ENCODE measurements at places on chromosomes 2 and 18.

DNA sequence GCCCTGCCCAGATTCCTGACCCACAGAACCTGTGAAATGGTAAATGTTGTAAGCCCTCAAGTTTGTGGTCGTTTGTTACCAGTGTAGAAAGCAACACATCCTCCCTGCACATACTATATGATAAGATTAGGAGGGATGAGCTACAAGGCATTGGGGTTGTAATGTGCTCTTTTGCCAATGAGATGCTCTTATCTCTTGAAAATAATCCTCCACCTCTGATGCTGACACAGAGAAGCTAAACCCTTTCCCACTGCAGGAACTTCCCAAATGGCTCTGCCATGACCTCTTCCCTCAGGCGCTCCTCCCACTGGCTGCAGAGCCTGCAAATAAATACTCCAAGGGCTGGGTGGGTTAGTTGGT lies 23.5 kb downstream of the CDC42EP3 start:
- no peaks in the 10 kb centered on the region for H3K27me3 ChIP-seq
- no peak overlapping the region for H3K4me3 ChIP-seq
- H3K27ac ChIP-seq, result peak overlapping the region; percentile 52
- no peak for DNase-seq
- H3K4me1 ChIP-seq, result peaks cover 9% of the 10 kb centered on the region

- H3K36me3 ChIP-seq, result no peaks in the 10 kb centered on the region
- no peaks in the 10 kb centered on the region for H3K27me3 ChIP-seq
- peaks cover 40% of the 10 kb centered on the region for H3K4me1 ChIP-seq
These were observed 231.6 kb upstream of the SMAD2 start for GRCh38 chr18:48161911-48162698.

DNA sequence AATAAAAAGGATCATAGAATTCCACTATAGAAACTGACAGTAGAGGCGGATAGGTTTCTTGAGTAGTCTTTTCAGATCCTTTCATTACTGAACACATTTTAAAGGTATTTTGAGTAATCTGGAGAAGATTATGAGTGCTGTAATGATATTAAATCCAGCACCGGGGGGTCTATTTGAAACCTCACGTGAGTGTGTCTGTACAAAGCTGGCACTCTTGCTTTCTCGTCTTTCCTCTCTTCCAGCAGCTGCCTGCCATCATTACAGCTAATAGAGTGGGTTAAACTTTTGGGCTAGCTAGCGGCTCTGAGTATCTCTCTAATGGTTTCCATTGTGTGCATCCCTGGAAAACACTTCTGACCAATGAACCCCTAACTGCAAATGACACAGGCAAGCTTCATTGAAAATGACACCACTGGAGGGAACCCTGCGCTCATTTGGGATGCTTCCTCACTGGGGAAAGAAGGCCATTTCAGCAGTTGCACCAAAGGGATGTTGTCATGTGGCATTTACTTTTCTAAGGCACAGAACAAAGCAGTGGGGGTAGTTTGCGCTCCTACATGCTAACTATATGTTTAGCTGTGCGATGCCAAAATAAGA lies 101.0 kb downstream of the HRH4 start:
- no peaks in the 10 kb centered on the region for H3K36me3 ChIP-seq
- H3K4me1 ChIP-seq, result no peaks in the 10 kb centered on the region
- no peak for DNase-seq
- no peak overlapping the region for H3K4me3 ChIP-seq
- no peak overlapping the region for H3K27ac ChIP-seq

- no peaks in the 10 kb centered on the region for H3K27me3 ChIP-seq
- H3K27ac ChIP-seq, result no peak overlapping the region
- DNase-seq, result no peak
- H3K4me1 ChIP-seq, result no peaks in the 10 kb centered on the region
These were observed 300.6 kb downstream of the EIPR1 start for GRCh38 chr2:3076848-3077642.

DNA sequence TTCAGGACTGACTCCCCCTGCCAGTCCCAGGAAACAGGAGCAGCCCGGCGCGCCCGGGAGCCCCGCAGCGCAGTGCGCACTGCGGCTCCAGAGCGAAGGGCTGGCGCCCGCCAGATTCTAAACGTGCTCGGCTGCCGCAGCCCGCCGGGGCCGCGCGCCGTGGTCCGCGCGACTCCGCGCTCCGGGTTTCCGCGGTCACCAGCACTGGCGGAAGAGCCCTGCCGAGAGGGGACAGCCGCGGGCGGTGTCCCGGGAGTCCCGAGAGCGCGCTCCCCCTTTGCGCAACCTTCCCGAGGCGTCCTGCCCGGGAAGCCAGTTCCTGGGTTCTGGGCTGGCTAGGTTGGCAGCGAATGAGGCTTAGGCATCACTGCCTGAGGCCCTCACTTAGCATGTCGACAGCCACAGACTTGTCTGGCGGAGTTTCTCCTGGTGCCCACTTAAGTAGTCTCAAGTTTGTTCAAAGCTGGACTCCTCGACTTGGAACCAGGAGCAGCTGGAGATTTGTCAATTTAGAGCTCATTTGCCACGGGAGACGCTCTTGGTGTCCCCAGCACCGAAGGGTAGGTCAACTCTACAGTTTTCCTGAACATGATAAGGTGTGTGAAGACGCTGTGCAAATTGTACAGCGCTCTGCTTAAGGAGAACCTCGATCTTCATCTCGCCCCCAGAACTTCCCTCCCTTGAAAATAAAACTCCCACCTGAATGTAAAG lies 1.5 kb upstream of the VSNL1 start:
- peak overlapping the region; percentile 30 for H3K4me3 ChIP-seq
- no peaks in the 10 kb centered on the region for H3K36me3 ChIP-seq
- H3K4me1 ChIP-seq, result peaks cover 24% of the 10 kb centered on the region
- peak; percentile 87 for DNase-seq
- peak overlapping the region; percentile 27 for H3K27ac ChIP-seq

GRCh38 chr2:12771154-12771553 lies 54.4 kb downstream of the TRIB2 start:
- H3K4me1 ChIP-seq, result no peaks in the 10 kb centered on the region
- no peak overlapping the region for H3K27ac ChIP-seq
- no peaks in the 10 kb centered on the region for H3K27me3 ChIP-seq
- no peak overlapping the region for H3K4me3 ChIP-seq
- H3K36me3 ChIP-seq, result no peaks in the 10 kb centered on the region

DNA sequence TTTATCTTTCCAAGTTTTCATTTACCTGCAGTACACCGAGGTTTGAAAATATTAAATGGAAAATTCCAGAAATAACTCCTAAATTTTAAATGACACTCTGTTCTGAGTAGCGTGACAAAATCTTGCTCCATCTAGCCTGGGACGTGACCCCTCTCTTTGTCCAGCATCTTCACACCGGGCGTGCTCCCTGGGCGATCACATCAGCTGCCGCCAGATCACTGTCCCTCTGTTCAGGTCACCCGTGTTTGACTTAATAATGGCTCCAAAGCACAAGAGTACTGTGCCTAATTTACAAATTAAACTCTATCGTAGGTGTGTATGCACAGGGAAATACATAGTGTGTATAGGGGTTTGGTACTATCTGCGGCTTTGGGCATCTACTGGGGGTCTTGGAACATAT lies 6.1 kb upstream of the TMEM185B start:
- H3K27ac ChIP-seq, result no peak overlapping the region
- H3K4me1 ChIP-seq, result peaks cover 1% of the 10 kb centered on the region
- H3K4me3 ChIP-seq, result no peak overlapping the region
- no peaks in the 10 kb centered on the region for H3K36me3 ChIP-seq
- no peaks in the 10 kb centered on the region for H3K27me3 ChIP-seq
- no peak for DNase-seq

DNA sequence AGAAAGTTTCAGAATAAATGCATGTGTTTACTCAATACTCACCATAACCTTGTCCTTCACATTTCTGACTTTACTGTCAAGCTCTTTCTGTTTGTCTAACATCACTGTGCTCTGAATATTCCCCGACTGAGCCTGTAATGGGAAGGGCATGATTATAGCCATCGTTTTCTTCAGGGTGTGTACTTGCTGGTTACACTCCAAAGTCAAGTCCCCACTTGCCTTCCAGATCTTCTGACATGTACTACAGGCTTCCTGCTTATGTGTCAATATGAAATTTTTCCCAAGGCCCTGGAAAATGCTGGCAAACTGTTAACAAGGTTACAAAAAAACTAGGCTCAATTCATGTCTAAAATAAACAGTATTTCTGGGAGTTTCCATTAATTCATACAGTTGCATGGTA lies 12.9 kb downstream of the STAT1 start:
- no peak overlapping the region for H3K4me3 ChIP-seq
- H3K4me1 ChIP-seq, result peaks cover 8% of the 10 kb centered on the region
- no peaks in the 10 kb centered on the region for H3K27me3 ChIP-seq
- H3K27ac ChIP-seq, result no peak overlapping the region
- DNase-seq, result no peak

GRCh38 chr18:62919109-62919838 lies 203.9 kb downstream of the PHLPP1 start:
- H3K4me3 ChIP-seq, result no peak overlapping the region
- H3K4me1 ChIP-seq, result no peaks in the 10 kb centered on the region
- no peak overlapping the region for H3K27ac ChIP-seq
- no peaks in the 10 kb centered on the region for H3K27me3 ChIP-seq
- H3K36me3 ChIP-seq, result peaks cover 1% of the 10 kb centered on the region

DNA sequence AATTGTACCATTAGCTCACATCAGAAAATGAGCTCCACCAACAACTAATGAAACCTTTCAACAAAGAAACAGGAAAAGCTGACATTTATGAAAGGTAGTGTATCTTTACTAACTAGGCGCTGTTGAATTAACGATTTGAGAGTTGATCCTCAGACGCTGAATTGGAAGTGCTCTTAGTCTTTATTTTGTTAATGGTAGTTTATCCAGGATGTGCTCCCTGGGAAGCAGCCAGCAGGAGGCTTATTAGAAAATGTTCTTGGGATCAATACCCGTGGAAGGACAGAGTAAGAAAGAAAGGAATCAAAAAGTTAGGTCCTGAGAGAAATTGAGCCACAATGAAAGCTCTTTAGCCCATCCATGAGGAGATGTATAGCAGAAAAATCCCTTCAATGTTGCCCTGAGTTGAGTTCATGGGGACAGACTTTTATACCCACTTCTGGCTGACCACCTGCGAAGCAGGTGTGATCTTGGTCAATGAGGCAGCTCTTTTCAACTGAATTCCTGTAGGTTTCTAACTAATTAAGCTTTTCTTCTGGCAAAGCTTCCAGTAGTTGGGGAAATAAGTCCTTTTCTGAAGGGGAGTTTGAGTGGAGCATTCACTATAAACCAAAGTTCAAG lies 492.6 kb upstream of the REG3G start:
- DNase-seq, result no peak
- H3K27me3 ChIP-seq, result no peaks in the 10 kb centered on the region
- no peaks in the 10 kb centered on the region for H3K36me3 ChIP-seq
- H3K4me3 ChIP-seq, result no peak overlapping the region

- H3K4me3 ChIP-seq, result no peak overlapping the region
- no peaks in the 10 kb centered on the region for H3K27me3 ChIP-seq
- H3K27ac ChIP-seq, result no peak overlapping the region
- no peaks in the 10 kb centered on the region for H3K36me3 ChIP-seq
- no peak for DNase-seq
These were observed 374.7 kb downstream of the TNS1 start for GRCh38 chr2:217628061-217628460.

DNA sequence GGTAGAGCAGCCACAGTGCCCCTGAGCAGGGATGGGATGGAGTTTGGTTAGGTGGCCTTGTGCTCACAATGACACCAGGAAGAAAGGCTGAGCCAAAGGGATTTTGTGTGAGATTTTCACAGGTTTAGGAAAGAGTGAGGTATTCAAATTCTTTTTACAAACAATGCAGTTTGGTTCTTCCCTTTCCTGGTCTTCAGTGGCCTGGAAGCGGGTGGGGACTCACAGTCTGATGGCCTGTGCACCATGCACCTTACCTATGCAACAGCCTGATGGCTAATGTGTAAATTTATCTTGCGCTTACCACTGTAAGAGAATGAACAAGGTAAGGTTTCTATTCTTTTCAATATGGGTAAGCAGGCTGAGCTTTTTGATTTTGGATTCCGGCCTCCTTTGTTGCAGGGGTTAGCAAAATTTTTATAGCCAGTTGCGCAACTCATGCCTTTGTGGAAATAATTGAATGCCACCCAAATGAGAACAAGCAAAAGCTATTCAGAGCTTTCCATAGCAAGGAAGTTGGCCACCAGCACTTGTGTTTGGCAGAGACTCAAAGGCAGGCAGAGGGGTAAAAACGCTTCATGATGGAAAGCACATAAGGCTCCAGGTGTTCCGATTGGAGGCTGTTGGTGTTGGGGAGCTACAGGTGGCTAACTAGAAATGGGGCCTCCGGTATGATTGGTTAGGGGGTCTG lies 23.8 kb upstream of the IL1R2 start:
- DNase-seq, result peak; percentile 31
- no peaks in the 10 kb centered on the region for H3K27me3 ChIP-seq
- H3K36me3 ChIP-seq, result no peaks in the 10 kb centered on the region
- H3K4me1 ChIP-seq, result peaks cover 11% of the 10 kb centered on the region

DNA sequence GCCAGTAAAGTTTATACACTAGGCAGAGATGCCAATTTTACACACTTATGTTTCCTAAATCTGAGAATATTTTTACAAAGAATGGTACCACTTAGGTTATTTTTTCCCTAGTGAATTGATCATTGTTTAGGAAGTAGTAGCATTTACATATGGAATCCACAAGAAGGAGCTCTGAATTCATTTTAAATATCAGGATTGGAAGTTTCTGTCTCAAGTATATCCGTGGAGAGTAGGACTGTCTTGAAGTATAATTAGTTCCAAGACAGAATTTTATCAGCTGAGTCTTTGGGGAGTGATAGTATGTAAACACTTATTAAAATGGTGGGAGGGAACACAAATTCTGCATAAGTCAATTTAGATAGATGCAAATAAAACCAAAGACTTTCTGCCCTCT lies 82.3 kb upstream of the FAM98A start:
- no peak overlapping the region for H3K4me3 ChIP-seq
- H3K27me3 ChIP-seq, result no peaks in the 10 kb centered on the region
- H3K4me1 ChIP-seq, result no peaks in the 10 kb centered on the region
- DNase-seq, result no peak

- H3K4me3 ChIP-seq, result no peak overlapping the region
- DNase-seq, result no peak
- no peaks in the 10 kb centered on the region for H3K4me1 ChIP-seq
- H3K36me3 ChIP-seq, result no peaks in the 10 kb centered on the region
- H3K27me3 ChIP-seq, result no peaks in the 10 kb centered on the region
- H3K27ac ChIP-seq, result no peak overlapping the region
These were observed 245.4 kb downstream of the CDH2 start for GRCh38 chr18:27931535-27931934.

- H3K4me3 ChIP-seq, result no peak overlapping the region
- H3K4me1 ChIP-seq, result no peaks in the 10 kb centered on the region
- no peaks in the 10 kb centered on the region for H3K36me3 ChIP-seq
- no peak overlapping the region for H3K27ac ChIP-seq
These were observed 77.2 kb downstream of the TCF4 start for GRCh38 chr18:55510809-55511208.

GRCh38 chr2:31238126-31238905 lies 4.4 kb downstream of the EHD3 start:
- H3K27me3 ChIP-seq, result no peaks in the 10 kb centered on the region
- H3K27ac ChIP-seq, result no peak overlapping the region
- peaks cover 9% of the 10 kb centered on the region for H3K4me1 ChIP-seq
- DNase-seq, result no peak

- no peak overlapping the region for H3K4me3 ChIP-seq
- no peaks in the 10 kb centered on the region for H3K27me3 ChIP-seq
- no peak for DNase-seq
These were observed 67.6 kb downstream of the FHOD3 start for GRCh38 chr18:36364911-36365624.

- no peaks in the 10 kb centered on the region for H3K27me3 ChIP-seq
- no peak overlapping the region for H3K4me3 ChIP-seq
- H3K4me1 ChIP-seq, result peaks cover 4% of the 10 kb centered on the region
- peak overlapping the region; percentile 51 for H3K27ac ChIP-seq
- no peak for DNase-seq
These were observed 60.3 kb downstream of the STEAP3 start for GRCh38 chr2:119283873-119284331.

All from body of pancreas (tissue), 4 donors.